WTC11 (cell line): ENCODE measurements at places on chromosomes 7 and 10.

GRCh38 chr7:112481833-112482670 is 1.3 kb downstream of the LSMEM1 start:
- DNase-seq = no peak

- no peak for DNase-seq
Measured at GRCh38 chr10:112827951-112828350, 122.1 kb upstream of the TCF7L2 start.

GRCh38 chr7:70229242-70229641 is 631.0 kb downstream of the AUTS2 start:
- no peak for DNase-seq

DNA sequence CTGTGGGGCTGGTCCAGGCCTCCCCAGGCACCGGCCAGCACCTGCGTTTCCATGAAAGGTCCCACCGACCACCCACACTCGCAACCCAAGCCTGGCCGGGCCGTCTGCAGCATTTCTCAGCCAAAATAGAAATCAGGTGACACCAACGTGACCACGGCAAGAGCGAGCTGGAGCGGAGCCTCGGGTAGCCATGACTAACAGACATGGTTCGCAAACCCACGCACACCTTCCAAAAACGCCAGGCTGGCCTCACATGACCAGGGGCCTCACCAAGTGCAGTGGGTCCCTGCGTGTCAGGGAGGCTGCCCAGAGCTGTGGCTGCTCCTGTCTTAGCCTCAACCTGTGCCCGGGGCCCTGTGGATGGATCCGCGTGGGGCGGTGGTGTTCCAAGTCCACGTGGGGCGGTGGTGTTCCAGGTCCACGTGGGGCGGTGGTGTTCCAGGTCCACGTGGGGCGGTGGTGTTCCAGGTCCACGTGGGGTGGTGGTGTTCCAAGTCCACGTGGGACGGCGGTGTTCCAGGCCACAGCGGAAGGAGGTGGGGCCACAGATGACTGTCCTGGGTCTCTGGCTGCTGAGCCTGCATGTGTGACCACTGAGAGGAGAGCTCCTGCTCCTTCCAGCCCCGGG is 64.4 kb upstream of the ADGRA1 start:
- no peak for DNase-seq

- DNase-seq = no peak
Measured at GRCh38 chr10:127464561-127464960, 84.5 kb upstream of the NPS start.

- no peak for DNase-seq
Measured at GRCh38 chr10:18446205-18446604, 205.2 kb downstream of the NSUN6 start.

GRCh38 chr7:2613931-2614600 is 17.7 kb upstream of the TTYH3 start:
- no peak for DNase-seq

DNA sequence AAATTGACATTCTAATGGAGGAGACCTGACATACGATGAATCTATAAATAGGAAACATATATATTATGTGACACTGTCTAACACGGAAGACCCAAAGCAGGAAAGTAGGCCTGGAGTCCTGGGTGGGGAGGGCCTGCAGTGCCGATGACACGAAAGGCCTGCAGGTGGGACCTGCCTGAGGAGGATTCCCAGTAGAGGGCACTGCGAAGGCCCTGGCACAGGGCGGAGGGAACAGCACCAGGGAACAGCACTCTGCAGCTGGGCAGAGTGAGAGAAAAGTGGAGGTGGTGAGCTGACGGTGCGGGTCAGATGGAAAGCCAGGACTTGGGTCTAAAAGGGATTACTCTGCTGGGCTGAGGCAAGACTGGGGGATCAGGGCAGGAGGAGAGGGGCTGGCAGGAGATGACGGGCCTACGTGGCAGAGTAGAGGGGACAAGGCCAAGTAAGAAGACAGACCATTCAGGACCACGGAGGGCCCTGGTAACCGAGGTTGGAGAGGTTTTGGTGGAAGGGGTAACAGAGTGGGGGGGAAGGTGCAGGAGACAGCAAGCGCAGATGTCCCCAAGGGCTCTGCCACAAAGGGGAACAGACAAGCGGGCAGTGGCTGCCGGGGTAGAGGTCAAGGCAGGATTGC is 8.1 kb downstream of the ZNF746 start:
- peak; percentile 42 for DNase-seq

DNA sequence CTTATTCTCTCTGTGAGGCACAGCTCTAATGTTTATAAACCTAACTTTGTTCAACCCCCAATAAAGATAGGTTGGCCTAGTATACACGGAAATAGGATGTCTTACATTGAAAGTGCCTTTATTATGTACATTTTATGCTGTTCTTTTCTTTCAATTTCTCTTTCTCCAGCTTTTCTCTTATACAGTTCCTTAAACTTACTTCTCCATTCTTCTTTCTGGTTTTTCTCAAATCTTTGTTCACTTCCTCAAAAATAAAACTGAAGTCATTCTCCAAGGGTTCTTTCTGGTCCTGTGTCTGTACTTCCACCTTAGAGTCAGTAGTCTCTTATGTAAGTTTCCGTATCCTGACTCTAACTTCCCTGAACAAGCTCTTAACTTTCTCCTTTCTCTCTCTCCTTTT is 29.2 kb upstream of the NAMPT start:
- DNase-seq = no peak

- DNase-seq = no peak
Measured at GRCh38 chr7:28029051-28029450, 151.5 kb downstream of the JAZF1 start.

DNA sequence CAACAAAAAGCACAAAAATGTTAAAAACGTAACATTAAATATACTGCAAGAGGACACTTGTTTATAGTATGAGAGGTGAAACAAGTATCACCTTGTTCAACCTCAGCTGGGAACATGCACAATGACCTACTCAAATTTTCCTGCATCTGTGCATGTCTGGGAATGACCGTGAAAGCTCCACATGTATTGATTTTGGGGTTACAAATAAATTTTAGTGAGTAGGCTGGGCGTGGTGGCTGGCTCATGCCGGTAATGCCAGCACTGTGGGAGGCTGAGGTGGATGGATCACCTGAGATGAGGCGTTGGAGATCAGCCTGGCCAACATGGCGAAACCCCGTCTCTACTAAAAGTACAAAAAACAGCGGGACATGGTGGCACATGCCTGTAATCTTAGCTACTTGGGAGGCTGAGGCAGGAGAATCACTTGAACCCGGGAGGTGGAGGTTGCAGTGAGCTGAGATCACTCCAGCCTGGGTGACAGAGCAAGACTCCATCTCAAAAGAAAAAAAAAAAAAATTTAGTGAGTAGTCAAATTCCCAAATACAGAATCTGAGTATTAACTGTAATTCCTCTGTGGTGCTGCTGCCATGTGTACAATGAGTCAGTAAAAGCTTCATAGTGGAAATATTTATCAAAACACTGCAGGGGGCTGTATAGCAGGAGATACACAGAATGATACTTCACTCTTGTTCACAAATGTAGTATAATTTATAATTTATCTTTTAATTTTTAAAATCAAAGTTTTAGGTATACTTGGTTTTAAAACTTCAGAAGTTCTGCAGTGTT is 41.1 kb downstream of the SUGCT start:
- no peak for DNase-seq

DNA sequence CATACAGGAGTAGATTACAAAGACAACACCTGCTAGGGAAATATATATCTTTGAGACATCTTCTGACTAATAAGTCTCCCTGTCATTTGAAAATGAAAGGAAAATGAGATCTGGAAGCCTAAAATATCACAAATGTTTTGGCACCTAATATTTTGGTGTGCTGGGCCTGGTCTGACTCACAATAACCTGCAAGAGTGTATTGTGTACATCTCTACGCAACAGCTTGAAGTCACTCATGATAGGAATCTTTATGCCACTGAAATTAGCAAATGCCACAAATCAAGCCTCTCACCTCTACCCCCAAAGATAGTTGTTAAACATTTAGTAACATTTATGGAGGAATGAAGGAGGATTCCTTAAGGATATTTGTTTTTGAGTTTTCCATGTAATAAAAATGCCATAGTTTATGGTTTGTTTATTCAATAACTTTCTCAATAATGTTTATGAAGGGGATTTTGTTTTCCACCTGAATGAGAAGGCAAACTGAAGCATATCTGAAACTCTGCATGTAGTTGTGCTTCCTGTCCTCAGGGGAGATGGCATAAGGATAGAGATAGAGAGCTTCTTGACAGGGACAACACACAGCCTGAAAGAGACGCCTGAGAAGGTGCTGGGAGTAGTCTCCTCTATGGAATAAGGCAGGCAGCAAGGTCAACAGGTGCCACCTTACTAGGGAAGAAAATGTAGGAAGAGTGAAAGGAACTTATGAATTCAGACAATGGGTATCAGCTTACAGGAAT is 197.4 kb downstream of the AHR start:
- DNase-seq = no peak
